ENCODE measurements at places on chromosomes 4 and X. TPM values are rescaled to one million over a fixed set of nuclear protein-coding genes. Genes with fewer than 3 reads are reported as not detected.

Gene CCNI
- 127 TPM for total RNA-seq

Gene HTATSF1
- total RNA-seq, result 36.8 TPM

Gene PPP4R3C
- not detected for total RNA-seq

Gene FANCB
- total RNA-seq, result 2.6 TPM

Gene ITGB1BP2
- total RNA-seq, result 2.0 TPM

Gene CSAG2
- total RNA-seq, result not detected

Gene CPLX1
- total RNA-seq, result not detected

Gene COX7B2
- not detected for total RNA-seq

Gene FOXP3
- total RNA-seq, result not detected

Gene TMEM156
- 3.7 TPM for total RNA-seq

Gene ETDB
- total RNA-seq, result not detected

Gene KDR
- 5.7 TPM for total RNA-seq

Gene SOD3
- 18.9 TPM for total RNA-seq

Gene ALB
- total RNA-seq, result not detected

Gene IL9R
- total RNA-seq, result not detected

Gene AADAT
- total RNA-seq, result 6.3 TPM

Gene CLCN5
- 17.1 TPM for total RNA-seq

Gene ARMCX1
- 36.3 TPM for total RNA-seq

Gene CLDN22
- total RNA-seq, result not detected

Gene CLDN34
- total RNA-seq, result not detected

Gene TMEM31
- not detected for total RNA-seq

Gene NUP62CL
- not detected for total RNA-seq

Gene HTN1
- total RNA-seq, result not detected

Gene PCDH18
- 33.5 TPM for total RNA-seq

Gene SSX3
- not detected for total RNA-seq

Gene NHS
- total RNA-seq, result 5.3 TPM
